ENCODE measurements at places on chromosomes 3 and 15.

GRCh38 chr15:45251888-45252287 lies at the start of gene SLC28A2:
TSS of gene SLC28A2 (plus strand) at chr15:45252234. CDS start at chr15:45253216, 982 bp downstream.
- no peak for DNase-seq

- DNase-seq: peak; percentile 34
These were observed 131.5 kb upstream of the SATB1 start for GRCh38 chr3:18556503-18557135.

- no peak for DNase-seq
These were observed 211.7 kb downstream of the FGF12 start for GRCh38 chr3:192515664-192516045.

DNA sequence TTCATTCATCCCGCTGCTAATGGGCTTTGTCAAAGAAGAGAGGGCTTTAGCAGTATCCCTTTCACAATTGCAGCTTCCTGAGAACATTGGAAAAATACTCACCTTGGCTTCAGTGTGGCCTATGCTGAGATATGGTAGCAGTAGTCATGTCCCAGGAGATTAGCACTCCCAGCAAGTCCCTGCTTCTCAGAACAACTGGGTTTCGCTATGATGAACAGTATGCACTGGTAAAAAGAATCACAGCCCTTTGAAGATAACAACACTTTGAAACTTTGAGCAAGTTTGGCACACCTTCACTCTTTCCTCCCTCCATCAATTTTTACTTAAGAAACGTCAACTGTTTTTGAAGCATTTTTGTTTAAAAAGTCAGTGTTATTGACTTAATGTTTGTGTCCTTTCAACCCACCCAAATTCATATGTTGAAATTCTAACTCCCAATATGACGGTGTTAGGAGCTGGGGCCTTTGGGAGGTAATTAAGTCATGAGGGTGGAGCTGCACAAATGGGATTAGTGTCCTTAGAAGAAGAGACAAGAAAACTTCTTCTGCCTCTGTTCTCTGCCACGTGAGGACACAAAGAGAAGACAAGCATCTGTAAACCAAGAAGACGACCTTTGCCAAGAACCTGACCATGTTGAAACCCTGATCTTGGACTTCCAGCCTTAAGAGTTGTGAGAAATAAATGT lies 17.8 kb upstream of the PLSCR4 start:
- DNase-seq: no peak

Measured in stimulated activated CD4-positive, alpha-beta T cell treated with anti-CD3 and anti-CD28 coated beads, TNF-alpha, amount 100 ng/mL, for 1 hour (primary cell).